ENCODE measurements at places on chromosomes 12 and 14. TPM values are rescaled to one million over a fixed set of nuclear protein-coding genes. Genes with fewer than 3 reads are reported as not detected.

- DNase-seq, result no peak
- H3K27me3 ChIP-seq, result no peaks in the 10 kb centered on the region
- H3K4me1 ChIP-seq, result no peaks in the 10 kb centered on the region
These were observed 133.3 kb upstream of the SLCO1C1 start for GRCh38 chr12:20561871-20562270.

DNA sequence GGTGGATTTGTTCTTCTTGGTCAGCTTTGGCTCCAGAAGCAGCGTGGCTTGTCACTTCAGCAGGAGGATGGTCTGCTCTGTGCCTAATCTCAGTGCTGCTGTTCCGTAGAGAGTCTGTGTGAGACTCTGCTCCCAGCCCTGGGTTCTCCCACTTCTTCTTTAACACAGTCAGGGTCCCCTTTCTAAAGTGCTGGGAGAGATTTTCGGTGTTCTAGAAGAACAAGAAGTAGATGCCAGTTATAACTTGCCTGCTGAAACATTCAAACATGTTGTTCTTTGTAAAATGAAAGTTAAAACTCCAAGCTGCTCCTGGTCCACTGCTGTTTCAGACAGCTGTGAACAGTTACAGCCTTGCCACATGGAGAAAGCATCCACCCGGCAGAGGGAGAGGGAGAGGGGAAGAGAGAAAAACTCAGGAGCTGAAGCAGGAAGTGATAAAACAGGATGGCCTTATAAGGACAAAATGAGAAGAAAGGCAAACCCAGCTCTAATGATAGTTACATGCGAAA is 55.2 kb upstream of the CERS5 start:
- no peak overlapping the region for H3K4me3 ChIP-seq
- peaks cover 16% of the 10 kb centered on the region for H3K36me3 ChIP-seq
- H3K27me3 ChIP-seq, result no peaks in the 10 kb centered on the region
- H3K4me1 ChIP-seq, result peaks cover 21% of the 10 kb centered on the region

Gene KCTD10
- 47.5 TPM for total RNA-seq

- H3K27ac ChIP-seq, result no peak overlapping the region
- H3K4me1 ChIP-seq, result no peaks in the 10 kb centered on the region
- H3K36me3 ChIP-seq, result no peaks in the 10 kb centered on the region
These were observed 462.3 kb upstream of the LRFN5 start for GRCh38 chr14:41144370-41144769.

- DNase-seq, result no peak
- H3K4me1 ChIP-seq, result no peaks in the 10 kb centered on the region
- peaks cover 11% of the 10 kb centered on the region for H3K27me3 ChIP-seq
- H3K27ac ChIP-seq, result no peak overlapping the region
- H3K36me3 ChIP-seq, result no peaks in the 10 kb centered on the region
- H3K4me3 ChIP-seq, result no peak overlapping the region
These were observed 33.6 kb upstream of the STRAP start for GRCh38 chr12:15848606-15849005.

GRCh38 chr14:55864890-55865655 is 253.1 kb upstream of the PELI2 start:
- H3K27ac ChIP-seq, result no peak overlapping the region
- H3K4me1 ChIP-seq, result peaks cover 5% of the 10 kb centered on the region
- peaks cover 1% of the 10 kb centered on the region for H3K36me3 ChIP-seq
- peak; percentile 58 for DNase-seq
- H3K4me3 ChIP-seq, result no peak overlapping the region
- H3K27me3 ChIP-seq, result peaks cover 15% of the 10 kb centered on the region

DNA sequence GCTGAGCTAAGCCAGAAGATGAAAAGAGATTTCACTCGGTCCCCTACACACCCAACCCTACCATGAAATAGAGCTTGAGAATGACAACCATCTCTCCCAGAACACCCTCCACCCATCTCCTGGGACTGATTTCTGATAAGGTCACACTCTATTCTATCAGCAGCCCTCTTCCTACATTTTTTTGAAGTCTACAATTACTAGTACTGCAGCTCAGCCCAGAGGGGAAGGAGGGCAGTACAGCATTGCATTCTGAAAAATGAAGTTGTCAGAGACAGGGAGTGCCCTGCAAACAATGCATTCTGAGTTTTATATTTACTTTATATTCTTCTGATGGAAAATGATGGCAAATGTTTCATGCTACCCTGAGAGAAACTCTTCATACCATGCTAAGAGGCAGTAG is 318.5 kb downstream of the BCAT1 start:
- H3K36me3 ChIP-seq, result no peaks in the 10 kb centered on the region
- no peaks in the 10 kb centered on the region for H3K4me1 ChIP-seq
- H3K4me3 ChIP-seq, result no peak overlapping the region
- no peaks in the 10 kb centered on the region for H3K27me3 ChIP-seq
- no peak overlapping the region for H3K27ac ChIP-seq
- DNase-seq, result no peak

- H3K36me3 ChIP-seq, result peaks cover 2% of the 10 kb centered on the region
- no peak for DNase-seq
- no peak overlapping the region for H3K27ac ChIP-seq
- H3K4me1 ChIP-seq, result peaks cover 32% of the 10 kb centered on the region
- peaks cover 14% of the 10 kb centered on the region for H3K27me3 ChIP-seq
These were observed 1.6 kb downstream of the GLTP start for GRCh38 chr12:109878749-109879148.

DNA sequence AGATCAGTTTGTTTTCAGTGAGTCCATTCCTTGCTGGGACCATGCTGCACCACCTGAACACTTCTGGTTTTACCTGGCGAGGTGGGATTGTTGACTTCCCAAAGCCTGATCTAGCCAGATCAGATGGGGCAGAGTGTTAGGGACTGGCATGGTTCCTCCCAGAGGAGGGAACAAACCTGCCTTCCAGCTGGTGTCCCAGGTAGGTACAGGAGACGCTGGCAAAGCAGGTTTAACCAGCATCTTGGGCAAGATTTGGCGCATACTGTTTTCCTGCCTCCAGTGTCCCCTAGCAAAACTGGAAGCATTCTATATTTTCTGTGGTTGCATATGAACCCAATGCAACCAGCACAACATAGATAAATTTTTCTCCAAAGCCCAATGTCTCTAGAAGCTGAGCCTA is 14.6 kb upstream of the FOS start:
- DNase-seq, result no peak
- peaks cover 57% of the 10 kb centered on the region for H3K27me3 ChIP-seq
- no peak overlapping the region for H3K27ac ChIP-seq
- H3K36me3 ChIP-seq, result no peaks in the 10 kb centered on the region

GRCh38 chr14:68402525-68403101 is 390.3 kb downstream of the ZFP36L1 start:
- H3K4me1 ChIP-seq, result peaks cover 13% of the 10 kb centered on the region
- DNase-seq, result no peak
- H3K36me3 ChIP-seq, result no peaks in the 10 kb centered on the region
- no peaks in the 10 kb centered on the region for H3K27me3 ChIP-seq

Gene GPR84
- total RNA-seq, result 1.5 TPM

DNA sequence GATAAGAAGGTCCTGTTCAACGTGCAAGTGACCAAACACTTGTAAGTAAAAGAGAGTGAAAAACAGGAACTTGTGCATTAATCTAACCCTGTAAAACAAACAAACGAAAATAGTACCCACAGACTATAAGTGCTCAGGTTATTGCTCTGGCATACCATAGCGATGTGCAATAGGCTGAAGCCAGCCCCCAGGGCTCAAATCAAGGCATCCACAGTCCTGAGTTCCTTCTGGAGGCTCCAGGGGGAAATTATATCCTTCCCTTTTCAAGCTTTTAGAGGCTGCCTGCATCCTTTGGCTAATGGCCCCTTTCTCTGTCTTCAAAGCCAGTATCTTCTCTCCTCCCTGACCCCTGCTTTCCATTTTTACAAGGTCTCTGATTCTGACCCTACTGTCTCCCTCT is 8.1 kb upstream of the CMAS start:
- peaks cover 18% of the 10 kb centered on the region for H3K4me1 ChIP-seq
- no peak overlapping the region for H3K4me3 ChIP-seq
- peaks cover 10% of the 10 kb centered on the region for H3K27me3 ChIP-seq

Gene REP15
- total RNA-seq, result 0.77 TPM

Gene CAPZA3
- total RNA-seq, result not detected

DNA sequence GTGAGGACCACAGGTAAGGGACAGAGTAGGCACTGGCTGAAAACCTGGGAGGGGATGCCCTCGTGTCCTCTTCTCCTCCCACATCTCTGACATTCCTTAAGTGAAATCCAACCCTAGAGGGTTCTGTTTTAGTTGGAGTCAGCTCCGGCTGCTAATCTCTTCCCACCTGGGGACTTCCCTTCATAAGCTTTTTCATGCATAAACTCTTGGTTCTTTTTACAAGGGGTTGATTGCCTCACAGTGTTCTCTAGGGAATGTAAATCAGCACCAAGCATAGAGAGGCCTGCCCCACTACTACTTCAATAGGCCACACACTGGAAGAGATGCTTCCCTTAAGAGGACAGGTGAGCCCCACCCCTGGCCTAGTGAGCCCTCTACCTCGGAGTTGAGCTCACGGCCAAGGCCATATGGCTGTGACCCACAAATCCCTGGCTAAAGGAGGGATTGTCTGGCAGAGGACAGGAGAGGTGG is 3.2 kb upstream of the SYNDIG1L start:
- H3K4me3 ChIP-seq, result no peak overlapping the region
- H3K36me3 ChIP-seq, result no peaks in the 10 kb centered on the region
- H3K27ac ChIP-seq, result no peak overlapping the region

Gene SPATS2
- total RNA-seq, result 14.5 TPM

- DNase-seq, result no peak
- no peak overlapping the region for H3K4me3 ChIP-seq
- no peaks in the 10 kb centered on the region for H3K4me1 ChIP-seq
- H3K27ac ChIP-seq, result no peak overlapping the region
These were observed 472.0 kb upstream of the TBX3 start for GRCh38 chr12:115155665-115156645.

GRCh38 chr12:13811061-13811460 is 170.3 kb downstream of the GRIN2B start:
- no peak overlapping the region for H3K27ac ChIP-seq
- no peak overlapping the region for H3K4me3 ChIP-seq
- DNase-seq, result no peak
- no peaks in the 10 kb centered on the region for H3K27me3 ChIP-seq
- H3K36me3 ChIP-seq, result no peaks in the 10 kb centered on the region
- no peaks in the 10 kb centered on the region for H3K4me1 ChIP-seq

- no peak for DNase-seq
- no peaks in the 10 kb centered on the region for H3K36me3 ChIP-seq
- no peak overlapping the region for H3K27ac ChIP-seq
- H3K4me1 ChIP-seq, result no peaks in the 10 kb centered on the region
These were observed 194.9 kb upstream of the RMST start for GRCh38 chr12:97267594-97268202.

GRCh38 chr12:18057051-18057450 is 32.9 kb downstream of the RERGL start:
- H3K4me1 ChIP-seq, result no peaks in the 10 kb centered on the region
- H3K27me3 ChIP-seq, result no peaks in the 10 kb centered on the region
- H3K27ac ChIP-seq, result no peak overlapping the region
- no peak for DNase-seq
- H3K4me3 ChIP-seq, result no peak overlapping the region
- H3K36me3 ChIP-seq, result no peaks in the 10 kb centered on the region

DNA sequence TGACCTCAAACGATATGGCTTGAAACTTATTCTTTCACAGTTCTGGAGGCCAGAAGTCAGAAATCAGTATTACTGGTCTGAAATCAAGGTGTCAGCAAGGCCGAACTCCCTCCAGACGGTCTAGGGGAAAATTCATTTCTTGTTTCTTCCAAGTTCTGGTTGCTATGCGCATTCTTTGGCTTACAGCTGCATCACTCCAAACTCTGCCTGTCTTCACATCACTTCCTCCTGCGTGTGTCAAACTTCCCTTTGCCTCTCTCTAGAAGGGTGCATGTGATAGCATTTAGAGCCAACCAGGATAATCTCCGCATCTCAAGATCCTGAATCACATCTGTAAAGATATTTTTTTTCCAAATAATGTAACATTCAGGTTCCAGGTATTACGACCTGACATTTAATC is 62.8 kb downstream of the DENND5B start:
- no peak overlapping the region for H3K27ac ChIP-seq
- peak; percentile 43 for DNase-seq
- H3K4me1 ChIP-seq, result peaks cover 2% of the 10 kb centered on the region
- H3K27me3 ChIP-seq, result peaks cover 7% of the 10 kb centered on the region
- no peaks in the 10 kb centered on the region for H3K36me3 ChIP-seq

GRCh38 chr14:74771399-74771798 is 8.3 kb downstream of the YLPM1 start:
- peaks cover 33% of the 10 kb centered on the region for H3K4me1 ChIP-seq
- no peak overlapping the region for H3K4me3 ChIP-seq
- H3K36me3 ChIP-seq, result peaks cover 35% of the 10 kb centered on the region
- H3K27me3 ChIP-seq, result no peaks in the 10 kb centered on the region
- H3K27ac ChIP-seq, result no peak overlapping the region

Gene KLRD1
- total RNA-seq, result 1.2 TPM

DNA sequence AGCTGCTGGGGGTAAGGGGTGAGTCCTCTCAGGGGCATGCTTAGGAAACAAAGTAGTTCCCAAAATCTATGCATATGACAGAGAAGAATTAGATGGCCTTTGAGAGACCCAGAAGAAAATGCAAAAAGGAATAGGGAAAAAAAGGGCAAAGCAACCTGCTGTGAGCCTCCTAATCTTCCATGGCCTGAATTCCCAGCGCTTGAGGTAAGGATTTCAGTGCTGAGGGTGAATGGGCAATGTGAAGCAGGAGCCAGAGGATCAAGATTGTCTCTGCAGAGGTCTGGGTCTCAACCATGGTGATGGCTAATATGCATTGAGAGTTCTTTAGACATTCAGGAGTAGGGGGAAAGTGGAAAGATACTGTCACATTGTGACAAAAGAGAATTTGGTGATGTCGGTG is 31.5 kb downstream of the GPR65 start:
- H3K4me3 ChIP-seq, result no peak overlapping the region
- H3K36me3 ChIP-seq, result peaks cover 6% of the 10 kb centered on the region
- H3K27me3 ChIP-seq, result peaks cover 8% of the 10 kb centered on the region
- H3K27ac ChIP-seq, result no peak overlapping the region
- no peak for DNase-seq

DNA sequence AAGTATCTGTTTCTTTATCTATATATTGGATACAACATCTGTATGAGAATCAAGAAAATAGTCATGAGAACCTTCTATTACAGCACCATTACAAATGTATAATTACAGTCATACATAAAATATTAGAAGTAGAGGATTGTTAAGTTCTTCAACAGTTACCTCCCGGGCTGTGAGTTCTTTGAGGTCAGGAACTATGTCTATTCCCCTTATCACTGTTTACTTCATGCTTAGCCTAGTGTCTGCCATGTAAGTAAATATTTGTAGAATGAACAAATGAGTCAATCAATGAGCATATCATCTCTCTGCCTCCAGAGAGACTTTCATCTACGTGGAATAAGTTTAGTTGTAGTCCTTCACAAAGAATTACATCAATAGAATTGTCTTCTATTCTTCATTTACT is 47.2 kb downstream of the PUS7L start:
- no peak for DNase-seq
- H3K27ac ChIP-seq, result no peak overlapping the region
- H3K36me3 ChIP-seq, result no peaks in the 10 kb centered on the region
- H3K4me3 ChIP-seq, result no peak overlapping the region

Gene CLEC9A
- not detected for total RNA-seq

Gene TESPA1
- 168 TPM for total RNA-seq

Gene OTX2
- not detected for total RNA-seq

GRCh38 chr14:53148671-53149070 is 4.5 kb downstream of the DDHD1 start:
- H3K4me1 ChIP-seq, result peaks cover 63% of the 10 kb centered on the region
- no peak for DNase-seq
- H3K27me3 ChIP-seq, result no peaks in the 10 kb centered on the region
- H3K27ac ChIP-seq, result peak overlapping the region; percentile 70

Gene KRT83
- not detected for total RNA-seq

- no peaks in the 10 kb centered on the region for H3K27me3 ChIP-seq
- no peaks in the 10 kb centered on the region for H3K36me3 ChIP-seq
- no peaks in the 10 kb centered on the region for H3K4me1 ChIP-seq
- H3K27ac ChIP-seq, result no peak overlapping the region
- H3K4me3 ChIP-seq, result no peak overlapping the region
These were observed 347.4 kb downstream of the NPAS3 start for GRCh38 chr14:33285902-33286700.

Measured in activated CD4-positive, alpha-beta T cell treated with anti-CD3 and anti-CD28 coated beads, Interleukin-2, amount 10 ng/mL, durations not matched to agents 24 days and 14 days (primary cell).